ENCODE measurements at places on chromosomes 11 and 22.

- no peak for DNase-seq
Measured at GRCh38 chr11:1231396-1232020, 8.6 kb downstream of the MUC5B start.

GRCh38 chr11:8828580-8829361, 82.2 kb upstream of the AKIP1 start:
- no peak for DNase-seq

GRCh38 chr22:22351366-22351765, 106.8 kb downstream of the VPREB1 start:
- DNase-seq = no peak

GRCh38 chr11:117219995-117220394, 11.9 kb downstream of the PCSK7 start:
- no peak for DNase-seq

GRCh38 chr11:118896921-118897591, 13.4 kb downstream of the CXCR5 start:
- DNase-seq = no peak

DNA sequence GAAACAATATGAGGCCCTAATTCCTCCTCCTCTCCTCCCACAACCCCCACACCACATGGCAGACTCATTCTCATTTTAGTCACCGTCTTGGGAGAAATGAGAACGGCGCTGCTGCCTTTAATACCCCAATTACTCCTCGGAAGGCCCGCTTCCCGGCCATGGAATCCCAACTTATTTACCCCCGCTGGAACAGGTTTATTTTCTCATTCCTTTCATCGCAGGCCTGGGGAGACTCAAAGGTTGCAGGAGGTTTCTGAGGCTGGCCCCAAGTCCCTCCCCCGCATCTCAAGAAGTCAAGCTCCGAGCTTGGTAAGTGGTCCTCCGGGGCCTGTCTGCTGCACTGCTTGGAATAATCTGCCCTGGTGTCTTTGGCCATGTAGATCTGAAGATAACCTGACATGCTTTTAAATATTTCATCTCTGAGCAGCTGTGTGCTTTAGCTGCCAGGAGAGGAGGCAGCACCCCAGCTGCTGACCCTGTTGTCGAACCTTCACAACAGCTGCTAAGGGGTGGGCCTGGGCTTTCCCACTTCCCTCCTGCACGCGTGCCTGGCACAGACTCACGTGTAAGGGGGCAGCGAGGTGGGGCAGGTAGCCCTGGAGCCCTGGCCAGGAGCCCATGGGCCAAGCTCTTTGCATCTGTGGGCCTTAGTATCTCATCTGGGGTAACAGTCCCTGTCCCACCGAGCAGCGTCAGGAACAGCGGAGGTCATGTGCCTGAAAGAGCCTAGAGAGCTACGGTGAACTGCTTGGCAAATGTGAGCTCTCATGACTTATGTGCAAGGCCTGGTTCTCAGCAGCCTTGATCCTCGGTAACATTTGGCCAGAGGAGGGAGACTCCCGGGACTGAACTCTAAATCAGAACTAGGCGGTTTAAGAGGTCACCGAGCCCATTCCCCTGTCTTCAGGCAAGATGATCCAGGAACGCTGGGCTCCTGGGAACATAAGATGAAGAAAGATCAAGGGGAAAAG, 164.6 kb downstream of the ST3GAL4 start:
- DNase-seq = no peak

DNA sequence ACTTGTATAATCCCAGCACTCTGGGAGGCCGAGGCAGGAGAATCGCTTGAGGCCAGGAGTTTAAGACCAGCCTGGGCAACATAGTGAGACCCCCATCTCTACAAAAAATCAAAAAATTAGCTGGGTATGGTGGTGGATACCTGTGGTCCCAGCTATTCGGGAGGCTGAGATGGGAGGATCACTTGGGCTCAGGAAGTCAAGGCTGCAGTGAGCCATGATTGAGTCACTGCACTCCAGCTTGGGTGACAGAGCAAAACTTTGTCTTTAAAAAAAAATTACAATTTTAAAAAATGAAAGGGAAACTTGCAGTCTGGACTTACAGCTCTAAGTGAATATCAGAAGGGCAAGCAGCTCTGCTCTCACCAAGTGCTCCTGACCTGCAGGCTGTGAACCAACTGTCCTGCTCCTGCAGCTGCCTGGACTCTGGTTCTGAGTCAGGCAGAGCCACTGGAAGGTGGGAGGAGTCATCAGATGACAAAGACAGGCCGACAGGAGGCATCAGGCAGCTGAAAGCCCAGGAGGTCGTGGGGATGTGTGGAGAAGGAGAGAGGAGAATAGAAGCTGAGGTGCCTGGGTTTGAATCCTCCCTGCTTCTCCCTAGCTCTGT, 9.6 kb downstream of the SMTNL1 start:
- DNase-seq = no peak
